ENCODE measurements at places on chromosomes 7 and 10.

DNA sequence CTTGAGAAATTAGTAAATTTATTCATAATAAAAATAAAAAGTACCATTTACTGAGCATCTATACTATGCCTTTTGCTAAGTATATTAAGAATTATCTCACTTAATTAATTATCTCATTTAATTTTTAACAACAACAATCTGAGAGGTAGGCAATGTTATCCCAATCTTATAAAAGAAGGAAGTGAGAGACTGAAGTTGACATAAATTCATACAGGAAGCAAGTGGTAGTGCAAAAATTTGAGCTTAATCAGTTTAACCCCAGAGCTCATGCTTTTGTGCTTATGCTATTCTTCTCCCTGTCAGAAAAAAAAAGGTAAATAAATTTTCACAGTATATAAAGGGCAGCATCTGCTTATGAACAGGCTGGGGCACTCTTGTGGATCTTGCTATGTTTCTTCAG is 2.7 kb upstream of the LIPF start:
- DNase-seq, result no peak

DNA sequence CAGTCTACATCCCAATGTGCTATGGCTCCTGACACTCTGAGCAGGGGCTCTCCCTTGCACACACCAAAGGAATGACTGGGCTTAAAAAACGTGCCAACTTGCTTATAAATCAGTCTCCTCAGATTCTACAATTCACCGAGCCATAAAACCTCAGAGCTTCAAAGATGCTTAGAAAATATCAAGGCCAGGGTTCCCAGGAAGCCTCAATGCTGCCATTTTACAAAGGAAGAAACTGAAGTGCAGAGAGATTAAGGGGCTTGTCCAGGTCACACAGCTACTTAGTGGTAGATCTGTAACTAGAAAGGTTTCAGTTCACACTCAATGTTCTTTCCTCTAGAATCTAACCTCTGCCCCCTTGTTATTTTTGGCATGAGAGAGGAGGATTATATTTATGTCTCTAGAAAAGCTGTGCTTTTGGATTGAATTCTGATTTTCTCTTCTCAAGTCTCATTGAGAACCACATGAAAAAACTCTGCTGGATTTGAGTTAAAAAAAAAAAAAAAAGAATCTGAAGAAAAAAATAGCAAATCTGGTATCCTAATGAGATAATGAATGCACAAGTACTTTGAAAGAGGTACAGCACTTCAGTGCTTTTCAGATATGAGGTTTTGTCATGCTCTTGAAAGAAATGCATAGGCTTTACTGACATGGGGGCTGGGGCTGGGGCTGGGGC is 22.3 kb upstream of the TSPAN33 start:
- peak; percentile 65 for DNase-seq

- DNase-seq, result no peak
Observed at GRCh38 chr7:150955519-150956394, 22.4 kb downstream of the KCNH2 start.

DNA sequence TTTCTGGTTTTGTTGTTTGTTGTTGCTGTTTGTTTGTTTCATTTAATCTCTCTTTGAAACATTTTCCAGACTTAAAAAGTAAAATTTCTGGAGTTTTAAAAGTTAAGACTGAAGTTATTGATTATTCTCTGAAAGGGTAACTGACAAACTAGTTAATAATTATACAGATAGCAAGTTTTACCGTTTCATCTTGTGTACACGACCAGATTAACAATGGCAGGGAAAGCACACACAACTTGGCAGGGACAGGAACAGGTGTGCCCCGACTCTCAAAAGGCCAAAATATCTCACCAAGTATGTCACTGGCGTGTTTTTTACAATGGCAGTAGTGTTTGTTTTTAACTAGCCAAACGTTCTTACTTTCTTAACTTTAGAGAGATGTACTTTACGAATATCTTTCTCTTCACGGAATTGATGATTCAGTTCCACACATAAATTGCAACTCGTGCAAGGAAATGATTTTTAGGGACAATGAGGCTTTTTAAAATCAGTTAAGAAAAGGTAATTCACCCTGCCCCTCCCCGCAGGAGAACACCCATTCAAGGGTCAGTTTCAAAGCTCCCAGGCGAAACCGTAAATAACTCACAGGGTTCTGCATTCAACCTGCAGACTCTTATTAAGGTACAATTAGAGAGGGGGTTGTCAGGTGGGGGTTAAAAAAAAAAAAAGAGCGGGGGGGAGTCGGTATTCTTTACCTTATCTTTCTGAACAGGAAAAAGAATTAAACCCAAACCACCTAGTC is 3.5 kb downstream of the CTBP2 start:
- no peak for DNase-seq

Measured in kidney glomerular epithelial cell (primary cell).